ENCODE measurements at places on chromosomes 5 and 9. TPM values are rescaled to one million over a fixed set of nuclear protein-coding genes. Genes with fewer than 3 reads are reported as not detected.

Gene FGF1
- 0.54 TPM for total RNA-seq

Gene LCN9
- not detected for total RNA-seq

Gene DOCK8
- total RNA-seq = 0.31 TPM

Gene LECT2
- total RNA-seq = not detected

Gene DNAH5
- total RNA-seq = 7.0 TPM

Gene RNF183
- total RNA-seq = 1.7 TPM

Gene ATP10B
- 0.55 TPM for total RNA-seq

Gene BRINP1
- 11.6 TPM for total RNA-seq

Gene TRPM3
- 1.9 TPM for total RNA-seq

Gene UNC5A
- total RNA-seq = 0.42 TPM

Gene CCNI2
- total RNA-seq = 3.0 TPM

Gene NR4A3
- 1.1 TPM for total RNA-seq

Gene ZNF169
- total RNA-seq = 11.9 TPM

Gene TOMM5
- 155 TPM for total RNA-seq

DNA sequence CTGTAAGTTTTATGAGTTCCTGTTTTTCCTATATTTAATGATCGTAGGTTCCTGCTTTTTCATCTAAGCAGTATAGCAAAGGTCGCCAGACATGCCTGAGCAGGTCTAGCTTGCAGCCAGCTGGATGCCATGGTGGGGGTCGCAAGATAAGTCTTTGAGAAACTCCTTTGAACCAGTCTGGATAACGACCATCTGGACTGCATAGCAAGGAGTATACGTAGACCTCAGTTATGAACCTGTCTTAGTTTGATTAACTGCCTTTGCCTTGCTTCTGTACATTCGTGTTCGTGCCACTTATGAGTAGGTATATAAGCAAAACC lies 8.4 kb upstream of the SPATA31E1 start:
- no peak for ATAC-seq

- no peak for ATAC-seq
These were observed 339.8 kb downstream of the EFNA5 start for GRCh38 chr5:107330903-107331302.

DNA sequence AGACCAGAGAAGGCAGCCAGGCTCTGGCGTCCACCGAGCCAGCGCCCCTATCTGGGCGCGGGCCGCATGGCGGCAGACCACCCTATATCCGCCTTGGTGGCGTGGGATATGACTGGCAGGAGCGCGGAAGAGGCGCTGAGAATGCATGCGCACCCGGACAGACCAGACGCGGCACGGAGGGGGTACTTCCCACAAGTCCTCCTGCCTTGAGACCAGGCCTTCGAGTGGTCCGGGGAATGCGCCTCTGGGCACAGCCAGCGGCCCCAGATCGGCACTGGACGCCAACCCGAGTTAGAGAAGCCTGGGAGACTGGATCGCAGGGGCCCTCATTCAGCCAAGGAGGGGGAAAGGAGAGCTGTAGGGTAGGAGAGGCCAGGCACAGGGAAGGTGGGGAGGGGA lies 2.5 kb upstream of the LMX1B start:
- peak; percentile 32 for ATAC-seq

DNA sequence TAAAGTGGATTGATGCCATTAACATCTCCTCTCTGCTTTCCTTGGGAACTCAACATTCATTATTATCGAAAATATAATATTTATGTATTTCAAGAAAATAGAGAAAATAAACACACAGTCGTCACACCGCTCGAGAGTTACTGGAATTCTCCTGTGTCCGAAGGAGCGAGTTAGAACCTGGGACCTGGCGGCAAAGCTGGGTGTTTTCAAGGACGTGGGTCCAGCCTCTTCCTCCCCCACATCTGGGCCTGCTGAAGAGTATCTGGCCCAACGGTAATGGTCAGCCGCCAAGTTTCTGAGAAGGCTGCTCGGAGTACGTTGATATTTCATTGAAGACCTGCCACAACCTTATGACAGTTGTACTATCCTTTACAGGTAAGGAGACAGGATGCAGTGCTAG lies 47.9 kb downstream of the IRX2 start:
- no peak for ATAC-seq

GRCh38 chr9:37994639-37995347 lies 74.2 kb downstream of the SHB start:
- peak; percentile 90 for ATAC-seq

DNA sequence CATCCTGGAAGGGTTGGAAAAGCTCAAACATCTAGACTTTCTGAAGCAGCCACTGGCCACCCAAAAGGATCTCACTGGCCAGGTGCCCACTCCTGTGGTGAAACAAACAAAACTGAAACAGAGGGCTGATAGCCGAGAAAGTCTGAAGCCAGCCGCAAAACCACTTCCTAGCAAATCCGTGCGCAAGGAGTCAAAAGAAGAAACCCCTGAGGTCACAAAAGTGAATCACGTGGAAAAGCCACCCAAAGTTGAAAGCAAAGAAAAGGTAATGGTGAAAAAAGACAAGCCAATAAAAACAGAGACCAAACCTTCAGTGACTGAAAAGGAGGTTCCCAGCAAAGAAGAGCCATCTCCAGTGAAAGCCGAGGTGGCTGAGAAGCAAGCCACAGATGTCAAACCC lies 87.6 kb downstream of the MAP1B start:
- no peak for ATAC-seq

DNA sequence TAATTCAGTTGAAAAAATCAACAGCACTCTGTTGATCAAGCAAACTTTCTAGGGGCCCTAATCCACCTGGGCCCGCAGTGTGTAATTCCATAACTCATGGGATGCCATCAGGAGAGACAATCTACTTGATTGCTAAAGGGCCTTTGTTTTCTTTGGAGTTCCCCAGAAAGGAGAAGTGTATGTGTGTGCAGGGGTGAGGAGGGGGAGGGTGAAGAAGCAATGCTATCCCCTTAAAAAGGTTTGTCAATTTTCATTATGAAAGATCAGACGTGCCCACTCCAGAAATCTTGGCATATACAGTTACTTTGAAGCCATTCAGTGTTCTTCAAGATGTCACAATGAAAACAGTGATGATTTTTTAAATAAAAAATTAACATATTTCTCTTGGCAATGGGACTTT lies 6.2 kb downstream of the PARP8 start:
- ATAC-seq = no peak

DNA sequence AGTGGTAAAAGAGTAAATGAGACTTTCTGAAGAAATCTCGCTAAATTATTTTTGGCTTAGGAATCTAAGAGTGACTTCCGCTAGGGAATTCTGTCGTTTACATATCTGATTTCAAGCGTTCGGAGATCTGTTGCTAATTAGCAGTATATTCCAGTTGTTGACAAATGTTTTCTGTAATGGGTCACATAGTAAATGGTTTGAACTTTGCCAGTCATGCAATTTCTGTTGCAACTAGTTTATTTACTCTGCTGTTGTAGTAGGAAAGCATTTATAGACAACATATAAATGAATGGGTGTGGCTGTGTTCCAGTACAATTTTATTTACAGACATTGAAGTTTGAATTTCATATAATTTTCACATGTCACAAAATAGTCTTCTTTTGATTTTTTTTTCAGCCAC lies 57.4 kb upstream of the JAK2 start:
- peak; percentile 41 for ATAC-seq

- ATAC-seq = no peak
These were observed 566 bp upstream of the CEP78 start for GRCh38 chr9:78235256-78235761.

DNA sequence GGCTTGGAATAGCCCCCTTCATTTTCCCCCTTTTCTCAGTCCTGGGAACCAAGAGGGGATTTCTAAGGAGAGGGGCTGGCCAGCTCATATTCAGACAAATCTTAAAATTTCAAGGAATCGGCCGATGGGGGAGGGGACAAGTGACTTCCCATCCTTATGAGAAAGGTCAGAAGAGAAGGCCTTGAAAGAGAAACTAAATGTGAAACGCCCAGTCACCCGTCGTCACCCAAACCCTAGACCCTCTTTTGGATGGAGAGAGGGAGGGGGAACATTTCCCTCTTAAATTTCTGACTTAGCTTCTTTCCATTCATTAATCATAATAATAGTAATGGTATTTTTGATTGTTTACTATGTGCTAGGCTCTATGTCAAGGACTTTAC lies 850 bp upstream of the CCL19 start:
- no peak for ATAC-seq

DNA sequence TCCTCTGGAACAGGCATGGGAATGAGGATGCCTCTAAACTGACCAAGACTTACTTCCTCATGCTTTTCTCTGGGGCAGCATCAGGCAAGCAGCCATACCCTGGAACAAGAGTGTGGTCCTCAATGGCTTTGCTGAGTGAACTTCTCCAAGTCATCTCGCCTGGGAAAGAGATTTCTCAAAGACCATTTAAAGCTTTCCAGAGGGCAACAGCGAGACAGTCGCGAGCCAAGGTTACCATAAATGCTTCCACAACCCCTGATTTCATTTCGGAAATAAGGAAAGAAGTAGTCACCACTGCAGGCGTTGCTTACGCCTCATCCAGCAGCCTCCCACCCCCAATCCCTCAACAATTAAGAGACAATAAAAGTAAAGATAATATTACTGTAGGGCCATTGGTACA lies 1.1 kb upstream of the SNCAIP start:
- ATAC-seq = no peak

DNA sequence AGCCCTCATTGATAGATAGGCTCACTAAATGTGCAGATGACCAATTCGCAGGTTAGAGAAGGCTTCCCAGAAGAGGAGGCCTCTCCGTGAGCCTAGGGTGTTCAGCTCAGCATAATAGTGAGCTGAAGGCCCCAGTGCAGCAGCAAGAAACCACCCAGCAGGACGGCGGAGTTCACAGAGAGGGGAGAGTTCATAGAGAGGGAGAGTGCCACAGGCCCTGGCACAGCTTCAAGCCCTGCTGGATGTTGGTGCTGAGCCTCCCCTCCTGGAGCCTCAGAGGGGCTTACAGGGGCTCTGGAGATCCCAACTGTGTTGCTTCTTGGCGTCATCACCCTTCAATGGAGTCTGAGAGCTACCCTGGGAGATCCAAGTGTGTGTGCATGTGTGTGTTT lies 2.1 kb downstream of the SLC22A5 start:
- ATAC-seq = no peak

DNA sequence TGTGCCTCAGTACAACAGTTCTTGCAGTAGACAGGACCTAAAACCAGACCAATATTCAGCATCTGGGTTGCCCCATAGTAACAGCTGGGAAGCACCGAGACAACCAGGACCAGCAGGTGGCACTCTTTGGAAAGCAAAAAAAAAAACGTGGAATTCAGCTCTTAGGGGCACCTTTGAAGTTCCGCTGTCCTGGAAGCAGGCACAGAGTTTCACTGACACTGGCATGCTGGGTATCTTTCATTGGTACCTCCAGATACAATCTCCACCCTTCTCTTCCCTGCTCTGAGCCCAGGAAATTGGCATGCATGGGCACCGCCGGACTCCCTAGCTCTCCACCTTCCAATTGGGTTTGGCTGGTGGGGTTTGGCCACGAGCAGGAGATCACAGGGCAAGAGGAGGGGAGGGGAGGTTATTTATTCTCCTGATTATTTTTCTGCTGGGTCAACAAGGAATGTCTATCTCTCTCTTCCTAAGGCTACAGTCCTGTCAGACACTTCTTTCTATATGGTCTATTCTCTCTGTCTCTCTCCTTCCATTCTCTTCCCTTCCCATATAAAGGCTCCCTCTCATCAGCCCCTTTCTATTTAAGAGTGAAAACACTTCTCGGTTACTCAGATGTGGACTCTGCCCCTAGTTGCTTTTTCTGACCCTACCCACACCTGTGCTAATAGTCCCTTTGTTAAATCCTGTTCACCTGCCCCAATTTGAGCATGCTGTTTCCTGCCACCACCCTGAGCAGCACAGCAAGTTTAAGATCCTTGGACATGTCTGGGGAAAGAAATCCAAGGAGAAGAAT lies 1.9 kb upstream of the IDNK start:
- no peak for ATAC-seq

DNA sequence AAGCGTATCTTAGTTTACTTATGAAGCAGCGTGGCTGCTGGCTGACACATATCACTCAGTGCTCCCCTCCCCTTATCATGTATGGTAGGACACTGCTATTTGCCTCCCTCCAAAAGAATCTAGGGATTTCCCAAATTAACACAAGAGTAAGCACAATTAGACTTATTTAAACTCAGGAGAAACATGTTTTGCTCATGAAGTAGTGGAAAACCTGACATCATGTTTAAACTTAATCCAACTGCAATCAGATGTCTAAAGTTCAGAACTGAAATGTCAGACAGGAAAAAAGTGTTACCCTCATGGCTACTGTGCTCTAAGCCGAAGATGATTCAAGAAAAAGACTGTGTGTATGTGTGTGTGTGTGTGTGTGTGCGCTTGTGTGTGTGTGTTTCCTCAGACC lies 324.1 kb upstream of the TNC start:
- no peak for ATAC-seq

DNA sequence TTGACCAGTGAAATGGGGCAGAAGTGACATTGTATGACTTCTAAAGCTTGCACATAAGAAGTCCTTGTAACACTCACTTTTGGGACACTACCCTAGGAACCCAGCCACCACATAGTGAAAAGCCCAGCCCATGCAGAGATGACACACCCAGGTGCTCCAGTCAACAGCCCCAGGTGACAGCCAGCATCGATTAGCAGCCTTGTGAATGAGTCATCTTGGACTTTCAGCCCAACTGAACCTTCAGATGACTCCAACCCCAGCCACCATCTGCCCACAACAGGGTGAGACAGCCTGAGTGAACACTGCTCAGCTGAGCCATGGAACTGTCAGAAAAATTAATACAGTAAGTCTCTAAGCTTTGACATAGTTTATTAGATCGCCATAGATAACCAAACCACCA lies 458.6 kb downstream of the ZSWIM6 start:
- no peak for ATAC-seq

DNA sequence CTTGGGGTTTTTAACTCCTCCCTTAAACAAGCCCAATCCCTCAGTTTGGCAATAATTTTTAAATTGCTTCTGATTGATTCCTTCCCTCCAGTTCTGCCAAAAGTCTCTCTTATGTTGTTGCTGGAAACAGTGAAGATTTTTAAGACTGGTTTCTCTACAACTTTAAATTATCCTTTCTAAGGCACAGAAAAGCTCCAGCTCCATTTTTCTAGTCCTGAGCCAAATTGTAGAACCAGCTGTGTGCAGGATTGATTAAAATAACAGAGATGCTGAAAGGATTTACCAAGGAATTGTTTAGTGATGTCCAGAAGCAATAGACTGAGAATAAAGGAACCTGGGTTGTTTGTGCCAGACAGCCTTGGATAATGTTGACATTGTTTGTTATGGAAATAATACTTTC lies 111.3 kb downstream of the NUDT12 start:
- ATAC-seq = no peak

- ATAC-seq = no peak
These were observed 3.8 kb downstream of the BARHL1 start for GRCh38 chr9:132585954-132586829.

GRCh38 chr9:87395804-87396479 lies 101.7 kb upstream of the DAPK1 start:
- ATAC-seq = peak; percentile 79

DNA sequence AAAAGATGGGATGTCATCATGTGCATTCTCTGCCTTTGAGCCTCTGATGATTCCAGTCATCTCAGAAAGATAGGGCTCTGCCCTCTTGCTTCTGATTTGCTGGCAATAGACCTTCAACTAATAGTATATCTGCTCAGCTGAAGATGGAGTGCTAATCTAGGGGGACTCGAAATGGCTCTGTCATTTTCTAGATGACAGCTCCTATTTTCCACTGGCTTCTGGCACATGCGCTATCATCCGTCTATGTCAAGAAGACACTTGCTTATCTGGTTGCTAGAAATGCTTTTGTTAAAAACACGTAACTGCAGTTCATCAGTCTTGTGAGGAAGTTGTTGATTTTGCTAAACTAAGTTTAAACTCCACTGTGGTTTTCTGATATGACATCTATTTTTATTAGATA lies 265.5 kb upstream of the ZNF608 start:
- no peak for ATAC-seq

GRCh38 chr5:154081246-154081645 lies 42.5 kb downstream of the MFAP3 start:
- no peak for ATAC-seq

- no peak for ATAC-seq
These were observed 253.5 kb downstream of the SEC61B start for GRCh38 chr9:99475401-99476065.

Data from motor neuron (in vitro differentiated cells).